ENCODE measurements at places on chromosomes 7 and 10.

DNA sequence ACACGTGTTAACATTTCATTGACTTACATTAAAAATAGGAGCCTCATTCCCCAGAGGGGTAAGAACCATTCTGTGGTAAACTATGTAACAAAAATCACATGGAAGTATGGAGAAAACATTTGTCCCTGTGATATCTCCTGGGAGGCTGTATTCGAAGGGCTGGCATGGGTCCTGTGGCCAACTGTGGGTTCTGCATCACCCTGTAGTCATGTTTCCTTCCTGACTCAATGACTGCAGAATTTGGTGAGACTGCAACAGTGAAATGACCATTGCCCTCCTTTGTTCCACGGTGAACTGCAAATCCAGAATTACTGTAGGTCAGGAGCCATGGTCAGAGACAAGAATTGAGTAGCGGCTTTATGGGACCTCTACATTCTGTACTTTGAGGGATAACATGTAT, 3.6 kb upstream of the ZEB1 start:
- DNase-seq: no peak

GRCh38 chr7:127474457-127474856, 81.9 kb upstream of the ZNF800 start:
- DNase-seq: no peak

- no peak for DNase-seq
These were observed 111.2 kb upstream of the KIAA1217 start for GRCh38 chr10:24097751-24098207.

DNA sequence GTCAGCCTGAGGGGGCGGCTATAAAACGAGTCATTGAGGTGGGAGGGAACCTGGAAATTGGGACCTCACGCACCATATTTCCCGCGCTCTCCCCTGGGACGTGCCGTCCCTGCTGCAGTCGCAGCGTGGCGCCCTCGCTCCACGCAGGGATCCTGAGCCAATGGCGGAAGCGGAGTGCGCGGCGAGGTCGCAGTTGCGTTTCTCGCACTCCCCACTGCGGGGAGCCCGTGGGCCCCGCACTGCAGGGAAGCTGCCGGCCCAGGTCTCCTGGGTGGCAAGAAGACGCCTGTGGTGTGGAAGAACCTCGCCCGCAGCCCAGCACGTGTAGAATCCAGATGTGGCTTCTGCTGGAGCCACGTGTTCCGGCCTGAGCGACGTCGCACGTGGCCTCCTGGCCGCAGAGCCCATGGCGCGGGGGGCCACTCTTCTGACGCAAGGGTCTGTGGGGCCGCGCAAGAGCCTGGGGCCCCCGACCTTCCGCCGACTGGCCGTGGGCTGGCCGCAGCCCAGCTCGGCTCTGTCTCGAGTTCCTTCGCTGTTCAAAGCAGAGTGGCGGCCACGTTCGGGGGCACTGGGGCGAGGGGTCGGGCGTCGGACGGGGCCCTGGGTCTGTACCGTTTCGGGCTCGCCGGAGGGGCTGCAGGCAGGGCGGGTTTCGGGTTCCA, 26.4 kb downstream of the HIF1AN start:
- DNase-seq: peak; percentile 74

DNA sequence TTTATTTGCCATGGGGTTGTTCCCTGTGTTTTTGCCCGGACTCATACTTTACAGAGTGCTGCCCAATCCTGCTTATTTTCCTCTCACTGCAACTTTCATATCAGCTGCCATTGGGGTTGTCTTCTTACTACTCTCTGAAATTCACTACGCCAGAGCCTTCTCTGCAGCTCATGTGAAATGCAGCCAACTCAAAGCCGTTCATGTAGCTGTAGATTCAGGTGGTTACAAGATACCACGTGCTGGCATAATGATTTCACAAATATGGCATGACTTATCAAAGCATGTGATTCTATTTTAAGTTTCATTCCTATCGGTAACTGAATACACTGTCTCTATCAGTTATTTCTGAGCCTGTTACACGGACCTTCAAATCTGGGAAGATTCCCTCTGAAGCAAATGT, 130.3 kb upstream of the WNT16 start:
- no peak for DNase-seq

- DNase-seq: no peak
These were observed 120.5 kb downstream of the WDR11 start for GRCh38 chr10:120971671-120972070.

GRCh38 chr7:133376514-133376913, 123.6 kb downstream of the EXOC4 start:
- DNase-seq: no peak

DNA sequence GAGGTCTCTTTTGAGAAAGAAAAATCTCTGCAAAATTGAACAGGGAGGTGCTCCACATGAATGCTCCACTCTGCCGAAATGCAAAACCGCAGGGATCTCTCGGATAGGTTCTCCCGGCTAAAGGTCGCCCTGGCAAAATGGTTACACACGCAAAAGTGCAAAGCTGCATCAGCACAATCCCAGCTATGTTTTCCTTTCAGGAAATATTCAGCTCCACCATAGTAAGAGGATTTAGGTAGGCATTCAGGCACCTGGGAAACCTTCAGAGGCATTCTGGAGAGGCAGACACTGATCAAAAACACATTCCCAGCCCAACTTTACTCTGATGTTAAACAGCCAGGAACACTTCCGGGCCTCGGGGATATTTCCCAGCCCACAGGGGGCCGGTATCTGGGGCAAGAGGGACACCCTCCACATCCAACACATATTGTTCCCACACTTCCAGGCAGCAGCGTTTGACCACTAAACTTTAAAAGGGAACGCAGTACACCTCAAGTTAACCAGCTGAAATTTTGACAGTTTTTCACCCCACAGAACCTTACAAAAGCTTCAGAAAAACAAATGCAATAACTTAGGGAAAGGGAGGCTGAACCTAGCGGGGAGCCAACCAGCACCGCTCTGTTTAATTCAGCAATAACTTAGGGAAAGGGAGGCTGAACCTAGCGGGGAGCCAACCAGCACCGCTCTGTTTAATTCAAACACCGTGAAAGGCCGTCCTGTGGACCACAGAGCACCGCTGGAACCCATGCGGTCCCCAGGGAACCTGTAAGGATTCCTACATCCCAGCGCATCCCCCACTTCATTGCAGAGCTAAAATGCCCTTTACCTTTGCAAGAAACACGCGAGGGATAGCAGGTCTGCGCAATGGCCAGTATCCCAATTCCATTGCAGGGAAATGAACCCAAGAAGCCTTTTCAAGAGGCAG, 45.9 kb downstream of the TNS3 start:
- DNase-seq: no peak

- no peak for DNase-seq
These were observed 4.4 kb upstream of the ABHD11 start for GRCh38 chr7:73742753-73743641.

- DNase-seq: no peak
These were observed 70.5 kb downstream of the CPXM2 start for GRCh38 chr10:123821136-123821535.

DNA sequence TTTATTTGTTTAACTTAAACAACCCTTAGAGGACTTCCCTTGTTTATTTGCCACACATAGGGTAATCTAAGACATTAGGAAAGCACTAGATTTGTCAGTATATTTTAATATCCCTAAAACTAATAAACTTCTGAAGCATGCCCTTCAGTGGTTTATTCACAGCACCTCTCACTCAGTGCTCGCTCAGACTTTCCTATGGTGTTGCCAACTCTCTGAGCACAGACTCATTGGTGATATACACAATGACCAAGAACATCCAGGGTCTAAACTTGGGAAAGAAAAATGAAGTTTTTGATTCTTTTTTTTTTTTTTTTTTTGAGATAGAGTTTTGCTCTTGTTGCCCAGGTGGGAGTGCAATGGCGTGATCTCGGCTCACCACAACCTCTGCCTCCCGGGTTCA, 82.2 kb downstream of the RAB11FIP2 start:
- DNase-seq: no peak

GRCh38 chr7:2808891-2809665, 35.0 kb downstream of the GNA12 start:
- no peak for DNase-seq

DNA sequence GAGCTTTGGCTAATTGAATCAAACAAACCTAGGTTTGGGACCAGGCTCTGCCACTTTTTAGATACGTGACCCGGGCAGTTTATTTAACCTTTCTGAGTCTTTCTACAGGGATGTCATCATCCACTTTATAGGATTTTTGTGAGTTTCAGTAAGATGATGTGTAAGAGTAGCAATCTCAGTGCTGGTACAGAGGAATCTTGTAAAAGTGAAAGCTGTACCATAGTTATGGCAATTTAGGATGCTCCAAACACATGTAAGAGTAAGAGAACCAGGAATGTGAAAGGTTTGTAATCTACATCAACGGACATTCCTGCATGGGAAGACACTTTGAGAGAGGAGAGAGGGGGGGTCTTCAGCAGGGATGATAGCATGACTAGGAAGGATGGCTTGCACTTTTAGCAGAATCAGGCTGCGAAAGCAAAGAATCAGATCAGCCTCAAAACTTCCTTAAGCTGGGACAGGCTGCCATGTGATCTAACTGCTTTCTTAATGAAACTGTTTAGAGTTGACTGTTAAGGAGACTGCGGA, 968 bp downstream of the NOLC1 start:
- no peak for DNase-seq

DNA sequence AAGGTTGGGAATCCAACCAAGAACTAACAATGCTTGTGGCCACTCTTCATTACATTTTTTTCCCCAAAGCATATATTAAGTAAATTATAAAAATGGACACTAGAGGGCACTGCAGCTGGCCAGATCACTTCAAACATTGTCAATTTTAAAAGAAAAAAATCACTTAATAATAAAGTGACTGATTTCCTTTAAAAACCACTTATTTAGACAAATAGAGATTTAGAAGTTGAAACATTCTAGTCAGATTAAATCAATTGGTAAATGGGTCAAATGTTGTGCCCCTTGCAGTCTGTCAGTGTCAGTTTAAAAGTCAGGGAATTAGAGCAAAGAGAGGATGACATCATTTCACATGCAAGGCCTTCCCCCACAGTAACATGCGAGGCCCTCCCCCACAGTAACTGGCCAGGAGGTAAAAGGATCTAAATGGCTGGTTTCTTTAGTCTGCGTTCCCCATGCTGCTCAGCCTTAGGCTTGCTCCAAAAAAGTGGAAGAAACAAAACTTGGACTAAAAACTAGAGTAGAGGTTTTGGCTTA, 177.9 kb downstream of the SKAP2 start:
- no peak for DNase-seq

DNA sequence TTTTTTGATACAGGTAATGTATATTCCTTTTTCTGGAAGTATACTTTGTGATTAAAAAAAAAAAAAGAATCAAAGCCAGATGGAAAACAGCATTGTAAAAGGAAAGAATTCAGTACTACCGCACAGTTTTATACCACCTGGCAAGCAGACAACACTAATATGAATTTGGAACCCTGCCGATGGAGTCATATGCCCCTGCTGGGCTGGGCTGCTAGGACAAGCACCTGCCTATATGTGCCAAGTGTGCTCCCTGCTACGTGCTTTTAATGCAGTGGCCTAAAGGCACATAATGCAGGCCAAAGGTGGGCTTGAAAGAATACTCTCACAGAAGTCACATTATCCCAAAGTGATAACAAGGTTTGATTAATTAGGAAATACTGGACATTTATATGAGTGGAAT, 29.8 kb upstream of the WAC start:
- DNase-seq: no peak

DNA sequence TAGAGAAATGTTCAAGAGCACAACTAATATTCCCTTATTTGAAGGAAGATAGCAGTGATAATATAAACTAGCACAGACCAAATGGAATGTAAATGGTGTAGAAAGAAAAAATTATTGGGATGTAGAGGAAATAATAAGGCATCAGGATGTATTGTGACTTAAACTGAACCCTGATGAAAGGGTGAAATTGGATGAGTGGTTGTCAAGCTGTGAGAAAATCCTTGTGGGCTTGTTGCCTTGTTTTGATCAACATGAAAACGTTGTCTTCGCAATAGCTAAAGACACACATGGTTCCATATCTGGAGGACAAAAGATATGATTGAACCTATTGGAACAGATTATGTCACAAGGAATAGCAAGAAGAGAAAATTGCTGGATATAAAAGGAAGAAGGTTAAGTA, 40.3 kb upstream of the CNTNAP2 start:
- DNase-seq: no peak

DNA sequence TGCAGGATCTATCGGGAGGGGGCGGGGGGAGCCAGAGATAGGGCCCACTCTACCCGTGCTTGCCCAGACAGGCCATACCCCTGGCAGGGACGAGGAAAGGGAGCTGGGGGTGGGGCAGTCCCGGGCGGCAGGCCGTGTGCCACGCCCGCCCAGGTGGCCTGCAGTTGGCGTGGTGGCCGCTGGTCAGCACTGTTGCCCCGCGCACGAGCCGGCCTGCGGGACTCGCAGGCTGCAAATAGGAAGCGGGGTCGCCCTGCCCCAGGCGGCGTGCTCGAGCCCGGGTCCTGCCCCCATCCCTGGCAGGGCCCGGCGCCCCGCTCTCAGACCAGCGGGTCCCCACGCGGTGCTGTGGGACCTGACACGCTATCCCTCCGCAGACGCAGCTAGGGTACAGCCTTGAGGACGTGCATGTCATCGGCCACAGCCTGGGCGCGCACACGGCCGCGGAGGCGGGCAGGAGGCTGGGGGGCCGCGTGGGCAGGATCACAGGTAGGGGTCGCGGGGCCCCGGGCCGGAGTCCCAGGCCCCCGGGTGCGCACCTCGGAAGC, 6.7 kb downstream of the PNLIPRP2 start:
- no peak for DNase-seq

GRCh38 chr10:132856869-132857524, 71.0 kb upstream of the NKX6-2 start:
- DNase-seq: no peak

- DNase-seq: no peak
These were observed 42.6 kb upstream of the DNAH11 start for GRCh38 chr7:21500117-21500832.

DNA sequence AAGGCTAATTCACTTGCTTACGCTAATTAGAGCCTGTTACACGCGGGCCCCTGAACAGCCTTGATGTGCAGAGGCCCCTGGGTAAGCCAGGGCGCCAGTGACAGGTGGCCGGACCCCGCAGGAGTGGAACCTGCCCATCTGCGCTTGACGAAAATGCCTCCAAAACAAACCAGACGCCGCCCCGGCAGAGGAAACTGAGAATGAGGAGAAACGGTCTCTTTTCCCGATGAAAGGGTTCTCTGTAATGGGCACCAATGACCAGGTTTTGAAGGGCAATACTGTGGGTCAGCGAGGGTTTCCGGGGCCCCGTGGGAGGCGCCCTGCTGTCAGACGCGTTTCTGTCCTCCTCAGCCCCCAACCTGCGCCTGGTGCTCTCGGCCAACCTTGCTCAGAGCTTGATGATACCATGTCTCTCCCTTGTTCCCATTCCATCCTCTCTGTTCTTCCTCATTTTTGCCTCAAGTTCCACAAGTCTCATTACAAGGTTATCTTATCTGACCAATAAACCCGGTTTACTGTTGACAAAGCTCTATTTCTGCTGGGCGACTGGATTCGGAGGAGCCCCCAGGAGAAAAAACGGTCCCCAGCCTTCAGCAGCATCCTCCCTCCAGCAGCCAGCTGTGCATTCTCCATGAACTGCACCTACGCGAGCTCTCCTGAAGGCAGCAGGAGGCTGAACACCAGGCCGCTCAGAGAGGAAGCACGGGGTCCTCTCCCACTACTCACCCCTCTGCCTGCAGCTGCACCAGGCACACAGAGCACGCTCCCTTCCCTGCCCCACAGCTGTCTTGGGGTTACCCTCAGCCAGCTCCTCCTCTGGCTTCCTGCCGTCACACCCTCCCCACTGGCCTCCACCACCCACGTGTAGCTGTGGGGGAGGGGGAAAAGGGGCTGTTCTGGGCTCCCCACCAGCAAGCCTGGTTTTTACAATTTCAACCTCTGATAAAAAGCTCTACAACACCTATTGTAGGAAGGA, 202.0 kb downstream of the MAD1L1 start:
- no peak for DNase-seq

- no peak for DNase-seq
These were observed 30.4 kb upstream of the DMBT1 start for GRCh38 chr10:122530177-122530576.

- no peak for DNase-seq
These were observed 101.2 kb upstream of the SEC61G start for GRCh38 chr7:54860003-54860775.
